Activated CD4-positive, alpha-beta T cell treated with anti-CD3 and anti-CD28 coated beads for 4 hours (primary cell): ENCODE measurements at places on chromosomes 6 and 20.

- no peak for DNase-seq
These were observed 59.7 kb downstream of the GPR6 start for GRCh38 chr6:110037726-110038295.

GRCh38 chr20:38769376-38770295, 21.4 kb downstream of the ACTR5 start:
- no peak for DNase-seq

- DNase-seq = no peak
These were observed 195.5 kb downstream of the DLL1 start for GRCh38 chr6:170095273-170095981.

- DNase-seq = no peak
These were observed 106.4 kb downstream of the ASCC3 start for GRCh38 chr6:100774681-100775080.

DNA sequence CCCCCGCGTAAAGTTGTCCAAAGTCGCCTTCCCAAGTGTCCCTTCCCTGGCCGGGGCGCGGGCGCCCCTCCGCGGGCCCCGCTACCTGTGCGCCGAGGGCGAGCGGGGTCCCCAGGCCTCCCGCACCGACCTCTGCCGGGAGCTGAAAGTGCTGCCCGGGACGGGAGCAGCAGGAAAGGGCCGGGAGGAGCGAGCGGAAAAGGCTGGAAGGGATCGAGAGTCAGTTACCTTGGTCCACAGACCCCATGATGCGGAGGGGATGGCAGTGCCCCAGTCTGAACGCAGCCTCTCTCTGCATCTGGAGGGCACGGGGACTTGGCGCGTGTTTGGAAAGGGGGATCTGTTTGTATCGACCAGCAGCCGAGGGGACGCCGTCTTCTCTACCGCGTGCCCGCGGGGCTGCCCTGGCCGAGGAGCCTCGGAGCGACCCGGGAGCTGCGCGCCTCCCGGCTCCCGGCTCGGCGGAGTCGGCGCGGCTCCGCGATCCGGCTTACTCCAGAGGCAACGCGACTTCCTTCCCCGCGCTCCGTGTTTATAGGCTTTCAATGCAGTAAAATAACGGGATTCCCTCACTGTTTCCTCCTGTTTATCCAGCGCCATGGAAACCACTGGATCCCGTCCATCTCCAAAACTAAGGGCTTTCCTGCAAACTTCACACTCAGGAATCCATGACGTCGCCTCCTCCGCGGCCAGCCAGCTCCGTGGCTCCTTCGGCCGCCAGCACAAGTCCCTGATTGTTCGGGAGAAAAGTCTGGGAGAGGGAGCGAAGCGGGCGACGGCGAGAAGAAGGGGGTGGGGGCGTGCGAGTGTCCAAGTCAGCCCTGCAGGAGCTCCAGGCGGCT, 20.0 kb upstream of the NFATC2 start:
- DNase-seq = no peak
